Midbrain (tissue), 1 donor: ENCODE measurements at places on chromosomes 6 and 20.

- DNase-seq: no peak
Observed at GRCh38 chr6:36873115-36873514, 1.5 kb downstream of the PPIL1 start.

GRCh38 chr20:32477594-32478512 lies 107.3 kb downstream of the NOL4L start:
- DNase-seq: no peak

- no peak for DNase-seq
Observed at GRCh38 chr6:57313009-57313408, 4.4 kb upstream of the PRIM2 start.

DNA sequence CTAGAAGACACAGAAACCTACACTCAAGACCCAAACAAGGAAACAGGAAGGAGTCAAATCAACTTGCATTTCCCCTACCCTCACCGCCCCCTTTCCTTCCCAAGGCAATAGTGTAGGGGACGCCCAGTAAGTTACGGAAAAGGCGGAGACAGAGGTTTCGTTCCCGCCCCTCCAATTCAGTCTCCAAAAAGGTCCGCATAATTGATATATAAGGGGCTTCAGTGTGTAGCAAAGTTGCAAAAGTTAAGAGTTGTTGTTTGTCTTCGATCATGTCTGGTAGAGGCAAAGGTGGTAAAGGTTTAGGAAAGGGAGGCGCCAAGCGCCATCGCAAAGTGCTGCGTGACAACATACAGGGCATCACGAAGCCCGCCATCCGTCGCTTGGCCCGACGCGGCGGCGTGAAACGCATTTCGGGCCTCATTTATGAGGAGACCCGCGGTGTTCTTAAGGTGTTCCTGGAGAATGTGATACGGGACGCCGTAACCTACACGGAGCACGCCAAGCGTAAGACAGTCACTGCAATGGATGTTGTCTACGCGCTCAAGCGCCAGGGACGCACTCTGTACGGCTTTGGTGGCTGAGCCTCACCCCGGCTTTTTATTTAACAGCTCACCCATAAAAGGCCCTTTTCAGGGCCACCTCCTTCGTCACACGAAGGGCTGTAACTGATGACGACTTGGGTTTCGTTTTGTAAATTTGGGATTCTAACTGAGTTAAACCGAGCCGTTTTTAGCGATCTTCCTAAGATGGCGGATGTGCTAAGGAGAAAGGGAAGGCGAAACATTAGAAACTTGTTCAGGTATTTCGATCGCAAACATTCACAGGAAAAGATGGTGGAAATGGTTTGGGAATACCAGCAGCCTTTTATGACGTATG lies 124.6 kb upstream of the BTN3A2 start:
- peak; percentile 50 for DNase-seq

DNA sequence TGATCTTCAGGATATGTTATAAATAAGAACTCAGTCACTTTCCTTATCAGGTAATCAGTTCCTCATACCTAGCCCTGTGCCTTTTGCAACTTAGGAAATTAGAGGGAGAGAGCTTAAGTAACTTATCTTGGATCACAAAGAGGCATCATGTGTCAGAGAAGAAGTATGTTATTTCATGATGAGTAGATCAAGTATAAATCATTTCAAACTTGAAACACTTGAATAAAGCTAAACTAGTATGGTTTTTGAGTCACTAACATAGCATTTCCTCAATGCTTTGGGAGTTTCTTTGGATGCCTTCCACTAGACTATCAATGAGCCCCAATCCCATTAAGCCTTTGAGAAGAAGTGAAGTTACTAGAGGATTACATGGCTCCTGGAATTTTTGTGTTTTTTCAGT lies 102.6 kb upstream of the TNFAIP3 start:
- DNase-seq: no peak
